Bronchial smooth muscle cell (primary cell): ENCODE measurements at places on chromosomes 2 and 18. TPM values are rescaled to one million over a fixed set of nuclear protein-coding genes. Genes with fewer than 3 reads are reported as not detected.

Gene XPO1
- total RNA-seq: 154 and 179 TPM in 2 replicates

Gene METTL4
- 5.9 and 6.1 TPM in 2 replicates for total RNA-seq

Gene LOXL3
- total RNA-seq: 23.6 and 30.0 TPM in 2 replicates

Gene TUBA3D
- total RNA-seq: not detected in 2 replicates

Gene CRYBA2
- total RNA-seq: not detected in 2 replicates

Gene TEKT4
- total RNA-seq: not detected in 2 replicates

Gene CLEC4F
- total RNA-seq: not detected in 2 replicates
